ENCODE measurements at places on chromosomes 3 and 15.

GRCh38 chr15:55183679-55184078 lies 13.1 kb downstream of the RSL24D1 start:
- DNase-seq, result no peak

DNA sequence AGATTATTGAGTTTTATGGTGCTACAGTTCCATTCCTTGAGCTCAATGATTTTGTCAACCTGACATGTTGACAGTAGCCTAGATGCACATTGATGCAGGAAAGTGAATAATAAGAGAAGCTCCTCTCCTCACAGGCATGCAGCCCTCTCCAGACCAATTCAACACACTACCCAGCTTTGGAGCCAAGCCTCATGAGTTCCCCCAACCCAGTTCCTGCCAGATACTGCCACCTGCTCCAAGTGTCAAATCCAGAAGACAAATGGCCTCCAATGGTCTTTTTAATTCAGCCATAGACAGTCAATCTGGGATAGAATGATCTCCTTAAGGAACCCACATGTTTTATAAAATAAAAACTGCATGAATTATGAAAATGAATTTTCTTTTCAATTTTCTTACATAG lies 83.7 kb upstream of the ARHGEF3 start:
- DNase-seq, result no peak

- DNase-seq, result no peak
These were observed 139.6 kb upstream of the ZBTB20 start for GRCh38 chr3:115286529-115287197.

DNA sequence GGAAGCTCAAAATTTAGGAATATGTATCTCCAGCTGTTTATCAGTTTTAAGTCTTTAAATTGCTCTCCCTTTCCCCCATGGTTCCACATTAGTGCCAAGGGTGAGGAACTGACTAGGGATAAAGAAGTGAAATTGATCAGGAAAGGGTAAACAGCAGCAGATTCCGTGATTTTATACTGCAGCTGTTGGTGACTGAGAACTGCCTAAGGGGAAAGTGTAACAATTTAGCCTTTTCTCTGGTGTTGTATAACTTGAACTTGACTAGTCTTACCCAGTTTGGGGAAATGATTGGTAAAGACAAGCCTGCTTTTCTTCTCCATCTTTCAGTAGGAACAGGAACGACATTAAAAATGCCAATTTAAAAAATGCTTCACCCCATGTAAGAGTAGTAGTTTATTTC lies 5.0 kb downstream of the SPRED1 start:
- DNase-seq, result no peak

DNA sequence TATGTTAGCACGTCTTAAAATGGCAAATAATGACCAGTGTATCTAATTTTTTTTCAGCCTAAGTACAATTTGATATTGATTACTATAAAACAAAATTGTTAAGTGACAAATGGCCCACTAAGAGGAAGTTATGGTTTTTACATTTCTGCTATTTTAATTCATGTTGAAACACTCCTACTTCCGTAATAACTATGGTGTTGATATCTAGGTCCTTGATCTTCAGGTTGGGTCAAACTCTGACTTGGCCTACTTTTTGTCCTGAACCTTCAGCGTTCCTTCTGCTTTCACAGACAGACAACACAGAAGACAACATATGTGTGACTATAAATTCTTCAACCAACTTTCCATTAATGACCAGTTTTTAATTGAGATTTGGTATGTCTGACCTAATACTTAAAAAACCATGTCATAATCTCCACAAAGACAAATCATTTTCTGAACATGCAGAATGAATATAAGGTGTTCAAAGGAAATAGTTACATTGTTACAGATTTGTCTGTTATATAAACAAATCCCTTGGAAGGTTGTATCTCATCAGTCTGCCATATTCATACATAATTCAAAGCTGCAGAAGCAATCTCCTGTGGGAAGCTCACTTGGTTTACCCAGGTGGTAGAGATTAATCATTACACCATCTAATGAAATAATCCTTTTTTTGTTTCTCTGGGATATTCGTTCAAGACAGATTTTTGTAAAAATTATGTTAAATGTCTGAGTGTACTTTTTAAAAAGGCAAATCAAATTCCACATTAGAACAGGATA lies 92.1 kb upstream of the TSPAN3 start:
- no peak for DNase-seq

DNA sequence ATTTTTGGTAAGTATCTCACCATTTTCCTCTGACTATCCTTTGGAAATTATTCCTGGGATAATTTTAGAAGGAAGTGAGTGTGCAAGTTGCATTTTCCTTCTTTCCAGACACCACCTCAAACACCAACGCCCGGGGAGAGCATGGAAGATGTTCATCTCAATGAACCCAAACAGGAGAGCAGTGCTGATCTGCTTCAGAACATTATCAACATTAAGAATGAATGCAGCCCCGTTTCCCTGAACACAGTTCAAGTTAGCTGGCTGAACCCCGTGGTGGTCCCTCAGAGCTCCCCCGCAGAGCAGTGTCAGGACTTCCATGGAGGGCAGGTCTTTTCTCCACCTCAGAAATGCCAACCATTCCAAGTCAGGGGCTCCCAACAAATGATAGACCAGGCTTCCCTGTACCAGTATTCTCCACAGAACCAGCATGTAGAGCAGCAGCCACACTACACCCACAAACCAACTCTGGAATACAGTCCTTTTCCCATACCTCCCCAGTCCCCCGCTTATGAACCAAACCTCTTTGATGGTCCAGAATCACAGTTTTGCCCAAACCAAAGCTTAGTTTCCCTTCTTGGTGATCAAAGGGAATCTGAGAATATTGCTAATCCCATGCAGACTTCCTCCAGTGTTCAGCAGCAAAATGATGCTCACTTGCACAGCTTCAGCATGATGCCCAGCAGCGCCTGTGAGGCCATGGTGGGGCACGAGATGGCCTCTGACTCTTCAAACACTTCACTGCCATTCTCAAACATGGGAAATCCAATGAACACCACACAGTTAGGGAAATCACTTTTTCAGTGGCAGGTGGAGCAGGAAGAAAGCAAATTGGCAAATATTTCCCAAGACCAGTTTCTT lies 3.9 kb downstream of the NFKBIZ start:
- DNase-seq, result no peak

DNA sequence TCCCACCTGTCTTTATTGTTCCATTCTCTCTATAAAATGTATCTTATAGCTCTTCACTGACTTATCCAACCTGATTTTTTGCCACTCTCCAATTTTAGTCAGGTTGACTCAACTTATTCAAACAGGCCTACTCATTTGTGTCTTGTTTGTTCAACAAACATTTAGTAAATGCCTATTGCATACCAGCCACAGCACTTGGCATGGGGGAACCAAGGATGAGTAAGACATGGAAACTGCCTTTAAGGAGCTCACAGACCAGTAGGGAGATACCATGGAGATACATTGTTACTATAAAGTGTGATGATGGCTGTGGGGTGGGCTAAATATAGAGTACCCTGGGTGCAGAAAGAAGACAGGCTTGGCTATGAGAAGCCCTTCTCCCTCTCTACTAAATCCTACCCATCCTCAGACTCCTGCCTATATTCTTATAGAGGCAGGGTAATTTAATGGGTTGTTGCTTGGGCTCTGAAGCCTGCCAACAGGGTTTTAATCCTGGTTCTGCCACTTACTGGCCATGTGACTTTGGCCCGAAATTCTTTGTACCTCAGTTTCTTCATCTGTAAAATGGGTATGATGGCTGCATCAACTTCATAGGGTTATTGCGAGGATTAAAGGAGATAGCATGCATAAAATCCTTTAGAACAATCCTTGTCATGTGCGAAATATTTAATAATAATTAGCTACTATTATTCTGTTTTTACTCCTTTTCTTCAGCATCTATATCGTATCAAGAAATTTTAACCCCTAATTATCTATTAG lies 348.5 kb upstream of the UMPS start:
- no peak for DNase-seq

GRCh38 chr3:58564456-58565160 lies 12.6 kb downstream of the FAM107A start:
- DNase-seq, result no peak

- no peak for DNase-seq
These were observed 67.2 kb downstream of the LRRK1 start for GRCh38 chr15:100986158-100986896.

GRCh38 chr3:45011756-45012508 lies 14.2 kb upstream of the CLEC3B start:
- no peak for DNase-seq

DNA sequence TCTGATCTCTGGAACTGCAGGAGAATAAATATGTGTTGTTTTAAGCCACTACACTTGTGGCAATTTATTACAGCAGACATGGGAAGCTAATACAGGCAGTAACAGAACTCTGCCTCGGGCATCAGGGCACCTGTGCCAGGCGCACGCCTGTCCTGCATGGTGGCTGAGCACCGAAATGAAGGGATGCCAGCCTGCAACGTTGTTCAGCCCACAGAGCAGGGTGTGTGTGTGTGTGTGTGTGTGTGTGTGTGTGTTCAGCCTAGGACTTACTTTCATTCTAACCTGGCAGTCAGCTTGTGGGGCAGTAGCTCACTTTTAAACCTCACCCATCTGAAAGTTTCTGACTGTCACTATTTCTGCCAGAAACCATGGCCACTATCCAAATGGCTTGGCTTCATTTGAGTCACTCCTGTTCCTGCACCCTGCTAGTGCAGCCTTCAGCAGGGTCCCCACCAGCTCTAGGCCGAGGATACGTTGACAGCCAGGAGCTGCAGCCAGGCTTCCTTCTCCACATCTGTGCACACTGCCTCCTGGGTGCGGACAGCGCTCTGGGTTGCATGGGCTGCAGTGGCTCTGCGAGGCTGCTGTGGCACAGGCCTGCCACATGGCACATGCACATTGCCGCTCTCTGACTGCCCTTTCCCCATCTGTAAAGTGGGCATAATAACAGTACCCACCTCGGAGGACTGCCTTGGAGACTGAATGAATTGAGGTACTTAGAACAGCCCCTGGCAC lies 4.5 kb downstream of the UROC1 start:
- DNase-seq, result no peak

DNA sequence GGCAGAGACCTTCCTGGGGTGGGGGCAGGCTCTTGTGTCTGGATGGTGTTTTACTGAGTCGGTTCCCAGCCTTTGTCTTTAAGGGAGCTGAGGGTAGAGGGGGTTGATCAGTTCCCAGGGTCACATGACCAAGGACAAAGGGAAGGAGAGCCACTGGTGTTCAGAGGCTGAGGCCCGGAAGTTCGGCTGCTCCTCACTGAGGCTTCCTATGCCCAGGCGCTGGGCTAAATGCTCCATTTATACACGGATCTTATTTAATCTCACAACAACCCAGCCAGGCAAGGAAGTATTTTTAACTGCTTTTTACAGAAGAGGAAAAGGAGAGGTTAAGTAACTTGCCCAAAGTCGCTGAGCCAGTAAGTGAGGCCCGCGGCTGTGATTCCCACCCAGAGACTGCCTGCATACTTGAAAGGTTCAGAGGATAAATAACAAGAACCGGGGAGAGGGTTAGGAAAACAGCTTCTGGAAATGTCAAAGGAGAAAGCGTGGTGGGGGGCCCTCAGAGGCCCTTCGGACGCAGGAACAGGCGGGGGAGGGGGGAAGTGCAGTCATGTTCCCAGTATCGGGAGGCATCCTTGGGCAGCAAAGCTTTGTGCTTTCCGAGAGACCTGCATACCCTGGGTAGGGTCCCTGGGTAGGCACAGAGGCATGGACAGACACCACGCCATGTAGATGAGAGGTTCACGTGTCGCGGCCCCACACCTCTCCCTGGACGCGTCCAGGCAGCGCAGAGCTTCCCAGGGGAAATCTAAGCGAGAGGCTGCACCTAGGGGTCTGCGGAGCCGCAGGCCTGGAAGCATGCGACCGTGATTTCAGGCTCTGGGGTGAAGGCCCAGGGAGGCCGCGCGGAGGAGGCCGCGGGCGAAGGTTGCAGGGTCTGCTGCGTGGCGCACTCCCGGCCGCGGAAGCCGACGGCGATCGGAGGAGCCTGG lies 21.3 kb downstream of the EPHB3 start:
- peak; percentile 78 for DNase-seq

DNA sequence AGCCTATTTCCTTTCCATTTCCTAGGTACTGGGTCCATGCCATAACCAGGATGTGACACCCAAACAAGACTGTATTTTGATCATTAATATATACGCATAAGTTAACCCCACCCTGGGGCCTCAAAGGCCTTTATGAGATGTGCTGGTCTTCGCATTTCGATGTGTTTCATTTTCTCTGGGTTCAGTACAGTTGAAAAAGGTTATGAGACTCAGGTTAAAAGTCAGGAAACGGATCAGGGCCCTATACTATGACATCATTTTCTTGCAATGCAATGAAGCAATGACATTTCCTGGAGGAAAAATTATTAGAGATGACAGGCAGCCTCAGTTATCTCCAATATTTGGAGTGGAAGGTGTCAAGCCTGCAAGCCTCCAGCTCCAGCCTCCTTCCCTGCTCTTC lies 31.7 kb downstream of the TMEM212 start:
- DNase-seq, result no peak

DNA sequence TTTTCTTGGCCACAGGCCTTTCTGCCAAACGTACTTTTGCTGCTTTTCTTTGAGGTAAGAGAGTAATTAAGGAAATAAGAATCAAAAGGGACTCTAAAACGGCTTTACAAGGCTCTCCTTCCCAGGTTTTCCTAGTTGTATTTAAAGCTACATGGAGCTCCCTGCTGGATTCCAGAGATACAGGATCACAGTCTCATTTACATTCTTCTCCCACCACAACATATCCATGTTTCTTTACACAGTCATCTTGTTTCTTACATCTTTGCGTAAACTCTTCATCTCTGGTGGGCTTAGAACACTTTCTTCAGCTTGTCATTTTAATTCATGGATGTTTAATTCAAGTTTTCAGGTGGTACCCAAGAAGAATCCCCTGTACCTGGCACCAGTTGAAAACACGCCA lies 117.6 kb upstream of the BFSP2 start:
- DNase-seq, result no peak

DNA sequence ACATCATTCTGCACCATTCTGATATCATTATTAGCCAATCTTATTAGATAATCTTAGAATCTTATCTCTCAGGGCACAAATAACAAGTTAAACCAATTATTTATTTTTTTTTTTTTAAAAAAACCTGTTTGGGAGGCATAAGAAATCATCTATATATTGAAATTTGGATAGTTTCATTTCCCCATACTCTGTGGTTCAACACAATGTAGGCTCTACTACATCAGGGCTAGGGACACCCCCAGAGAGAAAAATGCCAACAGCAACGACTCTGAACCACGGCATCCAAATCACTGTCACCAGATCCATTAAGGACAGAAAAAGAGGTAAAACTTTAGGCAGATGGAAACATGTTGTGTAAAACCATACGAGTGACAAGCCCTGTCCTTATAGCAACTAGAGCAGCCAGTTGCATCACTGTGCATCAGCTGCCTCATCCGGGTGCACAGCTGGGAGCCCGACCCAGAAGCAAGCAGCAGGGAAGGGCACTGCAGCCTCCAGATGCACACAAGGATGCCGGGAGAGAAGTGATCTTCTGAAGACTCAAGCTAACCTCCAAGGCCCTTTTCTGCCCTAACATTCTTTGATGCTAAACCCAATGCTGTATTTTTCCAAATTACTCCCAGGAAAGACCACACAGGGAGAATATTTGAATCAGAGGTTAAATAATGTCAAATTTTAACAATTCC lies 381.1 kb downstream of the CTNNB1 start:
- no peak for DNase-seq

GRCh38 chr3:172239218-172239790 lies 199.9 kb downstream of the FNDC3B start:
- no peak for DNase-seq

- DNase-seq, result no peak
These were observed 12.4 kb upstream of the FGF7 start for GRCh38 chr15:49410641-49411040.
